ENCODE measurements at places on chromosomes 4 and X. TPM values are rescaled to one million over a fixed set of nuclear protein-coding genes. Genes with fewer than 3 reads are reported as not detected.

- H3K4me1 ChIP-seq = peaks cover 5% of the 10 kb centered on the region
- no peak overlapping the region for H3K4me3 ChIP-seq
- H3K36me3 ChIP-seq = no peaks in the 10 kb centered on the region
- peaks cover 4% of the 10 kb centered on the region for H3K27me3 ChIP-seq
- H3K27ac ChIP-seq = no peak overlapping the region
Measured at GRCh38 chrX:48741834-48742233, 19.7 kb upstream of the GLOD5 start.

- peaks cover 29% of the 10 kb centered on the region for H3K27me3 ChIP-seq
- H3K4me3 ChIP-seq = no peak overlapping the region
- no peaks in the 10 kb centered on the region for H3K36me3 ChIP-seq
- no peak overlapping the region for H3K27ac ChIP-seq
- no peaks in the 10 kb centered on the region for H3K4me1 ChIP-seq
Measured at GRCh38 chr4:121030711-121031110, 41.6 kb downstream of the NDNF start.

GRCh38 chr4:89493367-89493766 lies 185.8 kb upstream of the GPRIN3 start:
- H3K4me1 ChIP-seq = no peaks in the 10 kb centered on the region
- no peaks in the 10 kb centered on the region for H3K36me3 ChIP-seq
- peaks cover 3% of the 10 kb centered on the region for H3K27me3 ChIP-seq
- no peak overlapping the region for H3K4me3 ChIP-seq
- DNase-seq = no peak
- H3K27ac ChIP-seq = no peak overlapping the region

The POU3F4 gene
- not detected for total RNA-seq

DNA sequence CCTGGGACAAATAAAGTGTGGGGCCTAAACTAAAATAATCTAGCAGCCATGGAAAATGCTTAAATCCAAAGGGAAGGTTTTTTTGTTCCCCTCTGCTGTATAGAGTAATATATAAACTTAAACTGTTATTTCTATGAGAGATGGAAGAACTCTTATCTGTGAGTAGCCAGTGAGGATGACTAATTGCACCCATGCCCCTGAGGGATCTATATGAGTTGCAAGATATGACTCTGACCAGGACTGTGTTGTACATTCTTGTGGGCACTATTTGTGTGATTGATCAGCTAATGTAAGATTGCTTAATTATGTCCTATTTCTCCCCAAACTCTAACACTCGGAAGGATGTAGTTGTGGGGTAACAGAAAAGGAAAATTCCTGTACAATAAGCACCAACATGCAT lies 35.2 kb upstream of the AMBN start:
- no peaks in the 10 kb centered on the region for H3K4me1 ChIP-seq
- peaks cover 7% of the 10 kb centered on the region for H3K27me3 ChIP-seq
- H3K4me3 ChIP-seq = no peak overlapping the region
- H3K36me3 ChIP-seq = no peaks in the 10 kb centered on the region
- H3K27ac ChIP-seq = no peak overlapping the region

GRCh38 chr4:48041535-48042137 lies 25.1 kb downstream of the NIPAL1 start:
- H3K4me1 ChIP-seq = peaks cover 32% of the 10 kb centered on the region
- peaks cover 33% of the 10 kb centered on the region for H3K27me3 ChIP-seq
- H3K36me3 ChIP-seq = peaks cover under 1% of the 10 kb centered on the region

- no peak for DNase-seq
- peaks cover 40% of the 10 kb centered on the region for H3K4me1 ChIP-seq
Measured at GRCh38 chrX:19865567-19866363, 21.6 kb downstream of the SH3KBP1 start.

The SLC7A11 gene
- total RNA-seq = 1.8 TPM

The MGARP gene
- total RNA-seq = 0.21 TPM

The GPM6B gene
- total RNA-seq = not detected

The LGI2 gene
- not detected for total RNA-seq

The PABPC4L gene
- total RNA-seq = not detected

DNA sequence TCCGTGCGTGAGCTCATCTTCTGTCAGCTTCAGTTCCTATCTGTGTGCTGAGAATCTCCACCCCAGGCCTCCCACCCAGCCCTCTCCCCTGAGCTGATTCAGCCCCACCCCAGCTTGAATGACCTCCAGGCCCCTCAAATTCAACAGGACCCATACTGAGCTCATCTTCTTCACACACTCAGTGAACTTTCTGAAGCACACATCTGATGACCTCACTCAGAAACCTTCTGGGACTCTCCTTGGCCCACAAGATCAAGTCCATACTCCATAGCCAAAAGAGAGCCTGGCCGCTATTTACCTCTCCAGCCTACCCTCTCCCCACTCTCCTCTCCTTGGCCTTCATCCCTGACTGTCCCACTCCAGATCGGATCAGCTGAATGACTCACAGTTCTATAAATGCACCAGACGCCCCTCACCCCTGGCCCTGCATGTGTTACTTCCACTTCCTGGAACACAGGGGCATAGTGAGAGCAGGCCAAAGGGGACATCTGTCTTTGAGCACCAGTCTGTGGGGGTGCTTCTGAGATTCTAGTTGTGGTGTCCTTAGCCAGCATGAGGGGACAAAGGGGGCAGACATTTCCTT lies 62.5 kb downstream of the PJA1 start:
- H3K27ac ChIP-seq = no peak overlapping the region
- H3K4me1 ChIP-seq = no peaks in the 10 kb centered on the region
- no peaks in the 10 kb centered on the region for H3K36me3 ChIP-seq
- no peak for DNase-seq
- H3K4me3 ChIP-seq = no peak overlapping the region
- no peaks in the 10 kb centered on the region for H3K27me3 ChIP-seq

DNA sequence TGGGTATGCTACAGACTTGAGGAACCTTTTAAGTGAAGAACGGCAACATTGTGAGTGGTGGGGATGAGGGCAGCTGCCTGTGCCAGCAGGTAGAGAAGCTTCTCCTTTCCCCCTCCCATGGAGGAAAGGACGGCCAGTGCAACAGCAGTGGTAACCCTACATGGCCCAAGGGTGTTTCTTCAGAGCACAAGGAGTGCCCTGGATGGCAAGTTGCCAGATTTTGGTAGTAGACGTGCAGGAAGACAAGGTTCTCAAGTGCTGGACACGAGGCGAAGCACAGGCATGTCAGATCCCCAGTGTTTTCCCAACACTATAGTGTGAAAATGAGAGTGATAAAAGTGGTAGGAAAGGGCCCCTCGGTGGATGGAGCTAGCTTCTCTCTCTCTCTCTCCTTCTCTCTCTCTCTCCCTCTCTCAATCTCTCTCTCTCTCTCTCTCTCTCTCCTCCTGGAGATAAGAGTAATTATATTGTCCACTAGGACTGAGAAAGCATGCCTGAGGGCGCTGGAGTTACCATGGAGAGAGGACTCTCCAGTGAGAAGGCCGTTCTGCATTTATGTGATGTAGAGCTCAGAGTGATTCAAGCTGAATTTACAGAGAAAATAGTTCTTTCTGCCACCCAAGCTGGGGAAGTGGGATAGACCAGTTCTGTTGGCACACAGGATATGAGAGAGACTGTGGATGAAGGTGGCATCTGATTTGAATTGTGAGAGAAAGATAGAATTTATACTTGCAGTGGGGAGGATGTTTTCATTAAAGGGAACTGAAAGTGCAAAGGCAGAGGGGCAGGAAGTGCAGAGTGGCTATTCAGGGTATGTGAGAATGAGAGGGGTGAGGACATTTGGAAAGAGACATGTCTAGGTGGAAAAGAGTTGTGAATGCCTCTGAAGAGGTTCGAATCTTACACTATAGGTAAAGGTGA lies 25.7 kb upstream of the TRPC3 start:
- H3K36me3 ChIP-seq = no peaks in the 10 kb centered on the region
- H3K27me3 ChIP-seq = peaks cover 24% of the 10 kb centered on the region
- H3K4me3 ChIP-seq = no peak overlapping the region
- no peak for DNase-seq

DNA sequence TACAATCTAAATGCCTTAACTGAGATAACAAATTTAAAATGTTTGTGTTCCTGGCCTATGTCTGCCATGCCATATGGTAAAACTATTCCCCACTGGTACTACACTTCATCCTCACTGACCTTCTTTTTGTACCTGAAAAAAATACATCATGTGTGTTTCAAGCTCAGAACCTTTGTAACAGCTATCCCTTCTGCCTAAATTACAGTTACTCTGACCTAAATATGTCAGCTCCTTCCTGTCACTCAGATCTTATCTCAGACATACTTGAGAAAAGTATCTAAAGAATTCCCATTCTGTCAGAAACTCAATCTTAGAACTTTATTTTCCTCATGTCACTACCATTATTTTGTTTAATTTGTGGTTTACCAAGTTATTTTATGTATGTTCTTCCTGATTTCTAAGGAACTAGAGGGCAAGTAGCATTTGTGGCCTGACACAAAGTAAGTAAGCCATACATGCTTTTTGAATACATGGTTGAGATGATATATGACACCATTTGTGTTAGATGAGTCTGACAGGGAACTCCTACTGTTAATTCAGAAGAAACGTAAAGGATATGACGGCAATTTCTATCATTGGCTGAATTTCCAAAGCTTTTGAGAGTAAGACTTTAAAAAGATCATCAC lies 456.5 kb upstream of the NDST3 start:
- H3K4me1 ChIP-seq = no peaks in the 10 kb centered on the region
- H3K4me3 ChIP-seq = no peak overlapping the region
- H3K36me3 ChIP-seq = no peaks in the 10 kb centered on the region
- DNase-seq = no peak

GRCh38 chrX:42976746-42977366 lies 198.9 kb upstream of the PPP1R2C start:
- peak; percentile 52 for DNase-seq
- H3K36me3 ChIP-seq = no peaks in the 10 kb centered on the region
- peaks cover 4% of the 10 kb centered on the region for H3K4me1 ChIP-seq
- no peaks in the 10 kb centered on the region for H3K27me3 ChIP-seq
- H3K4me3 ChIP-seq = no peak overlapping the region

DNA sequence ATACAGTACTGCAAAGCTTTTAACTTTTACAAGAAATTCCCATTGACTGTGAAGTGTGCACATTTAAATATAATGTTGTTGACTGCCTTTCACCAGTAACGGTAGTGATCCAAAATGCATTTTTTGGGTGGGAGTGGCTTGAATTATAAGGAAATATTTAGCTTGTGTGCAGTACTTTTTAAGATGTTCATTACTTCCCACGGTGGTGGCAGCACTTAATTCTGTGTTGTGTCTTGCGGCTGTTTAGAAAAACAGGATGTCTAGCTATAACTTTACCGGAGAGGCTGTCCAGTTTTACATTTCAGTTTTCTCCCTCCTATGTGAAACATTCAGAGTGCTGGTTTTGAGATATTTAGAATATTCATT lies 1.7 kb downstream of the TMEM131L start:
- H3K4me3 ChIP-seq = peak overlapping the region; percentile 85
- peak overlapping the region; percentile 89 for H3K27ac ChIP-seq
- peaks cover 63% of the 10 kb centered on the region for H3K4me1 ChIP-seq
- H3K27me3 ChIP-seq = no peaks in the 10 kb centered on the region

The NKX3-2 gene
- total RNA-seq = not detected

DNA sequence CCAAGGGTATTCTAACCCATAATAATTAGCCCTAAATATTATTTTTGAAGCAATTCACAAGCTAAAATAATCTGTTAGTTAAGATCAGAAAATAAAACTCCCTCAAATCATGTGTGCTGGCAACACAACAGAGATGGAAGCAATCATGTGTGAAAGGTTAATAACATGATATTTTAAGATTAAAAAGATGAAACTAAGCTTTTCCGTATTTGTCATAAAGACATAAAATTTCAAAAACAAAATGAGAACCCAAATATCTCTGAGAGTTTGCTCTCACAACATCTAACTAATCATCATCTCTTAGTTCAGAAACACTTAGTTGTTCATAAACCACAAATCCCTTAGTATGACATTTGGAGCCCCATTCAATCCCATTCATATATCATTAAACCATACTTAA lies 749.1 kb downstream of the CCSER1 start:
- no peaks in the 10 kb centered on the region for H3K36me3 ChIP-seq
- no peaks in the 10 kb centered on the region for H3K27me3 ChIP-seq
- H3K27ac ChIP-seq = no peak overlapping the region
- DNase-seq = no peak

DNA sequence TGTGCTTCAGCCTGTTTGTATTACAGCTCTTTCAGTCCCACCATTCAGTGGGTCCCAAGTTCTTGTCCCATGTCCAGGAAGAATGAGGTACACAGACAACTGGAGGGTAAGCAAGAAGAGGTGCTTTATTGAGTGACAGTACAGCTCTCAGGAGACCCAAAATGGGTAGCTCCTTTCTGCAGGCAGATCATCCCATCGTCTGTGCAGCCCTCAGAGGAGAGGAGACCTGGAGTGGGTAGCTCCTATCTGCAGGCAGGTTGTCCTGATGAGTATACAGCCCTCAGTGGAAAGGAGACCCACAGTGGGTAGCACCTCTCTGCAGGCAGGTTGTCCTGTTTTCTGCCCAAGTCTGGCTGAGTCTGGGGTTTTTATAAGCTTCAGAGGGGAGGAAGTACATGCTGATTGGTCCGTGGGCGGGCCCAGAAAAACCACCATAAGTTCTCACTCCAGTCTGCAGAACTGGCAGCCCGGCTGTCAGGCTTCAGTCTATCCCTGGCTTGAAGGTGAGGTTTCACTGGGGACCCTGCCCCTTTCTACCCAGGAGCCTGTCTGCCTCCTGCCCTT lies 18.0 kb downstream of the GRK4 start:
- peaks cover 16% of the 10 kb centered on the region for H3K27me3 ChIP-seq
- no peak for DNase-seq
- peaks cover 3% of the 10 kb centered on the region for H3K4me1 ChIP-seq
- no peak overlapping the region for H3K27ac ChIP-seq
- no peak overlapping the region for H3K4me3 ChIP-seq

GRCh38 chr4:7108046-7108625 lies 40.3 kb upstream of the GRPEL1 start:
- H3K4me3 ChIP-seq = no peak overlapping the region
- peaks cover 15% of the 10 kb centered on the region for H3K27me3 ChIP-seq
- no peak overlapping the region for H3K27ac ChIP-seq
- H3K4me1 ChIP-seq = peaks cover 3% of the 10 kb centered on the region

DNA sequence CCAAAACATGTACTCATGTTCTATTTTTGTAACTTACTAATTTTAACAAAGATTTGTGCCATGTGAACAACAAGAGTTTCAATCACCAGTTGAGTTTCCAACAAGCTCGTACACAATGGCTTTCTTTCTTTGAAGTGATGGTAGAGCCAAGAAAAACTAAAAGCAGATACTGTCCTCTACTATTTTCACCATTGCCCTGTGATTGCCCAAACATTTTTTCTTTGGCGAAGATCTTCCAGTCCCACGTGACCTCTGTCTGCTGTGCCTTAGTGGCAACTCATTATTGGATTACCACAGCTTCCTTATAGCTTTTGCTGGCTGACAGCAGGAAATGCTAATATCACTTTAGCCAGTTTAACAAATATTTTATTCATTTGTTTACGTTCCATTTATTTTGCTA lies 1147.1 kb downstream of the STIM2 start:
- no peak overlapping the region for H3K27ac ChIP-seq
- no peaks in the 10 kb centered on the region for H3K27me3 ChIP-seq
- no peaks in the 10 kb centered on the region for H3K4me1 ChIP-seq

- no peak for DNase-seq
- no peaks in the 10 kb centered on the region for H3K4me1 ChIP-seq
- no peaks in the 10 kb centered on the region for H3K36me3 ChIP-seq
- H3K27ac ChIP-seq = no peak overlapping the region
- H3K4me3 ChIP-seq = no peak overlapping the region
Measured at GRCh38 chr4:127548990-127549925, 83.5 kb upstream of the INTU start.

- H3K36me3 ChIP-seq = no peaks in the 10 kb centered on the region
- no peak for DNase-seq
- H3K27ac ChIP-seq = no peak overlapping the region
- H3K4me3 ChIP-seq = no peak overlapping the region
Measured at GRCh38 chr4:165505958-165506837, 127.4 kb downstream of the CPE start.

The GYPE gene
- not detected for total RNA-seq

The EDNRA gene
- total RNA-seq = not detected
